Activated CD8-positive, alpha-beta T cell treated with anti-CD3 and anti-CD28 coated beads, Interleukin-2, amount 10 ng/mL, durations not matched to agents 7 days and 5 days (primary cell): ENCODE measurements at places on chromosomes 3 and 15. TPM values are rescaled to one million over a fixed set of nuclear protein-coding genes. Genes with fewer than 3 reads are reported as not detected.

DNA sequence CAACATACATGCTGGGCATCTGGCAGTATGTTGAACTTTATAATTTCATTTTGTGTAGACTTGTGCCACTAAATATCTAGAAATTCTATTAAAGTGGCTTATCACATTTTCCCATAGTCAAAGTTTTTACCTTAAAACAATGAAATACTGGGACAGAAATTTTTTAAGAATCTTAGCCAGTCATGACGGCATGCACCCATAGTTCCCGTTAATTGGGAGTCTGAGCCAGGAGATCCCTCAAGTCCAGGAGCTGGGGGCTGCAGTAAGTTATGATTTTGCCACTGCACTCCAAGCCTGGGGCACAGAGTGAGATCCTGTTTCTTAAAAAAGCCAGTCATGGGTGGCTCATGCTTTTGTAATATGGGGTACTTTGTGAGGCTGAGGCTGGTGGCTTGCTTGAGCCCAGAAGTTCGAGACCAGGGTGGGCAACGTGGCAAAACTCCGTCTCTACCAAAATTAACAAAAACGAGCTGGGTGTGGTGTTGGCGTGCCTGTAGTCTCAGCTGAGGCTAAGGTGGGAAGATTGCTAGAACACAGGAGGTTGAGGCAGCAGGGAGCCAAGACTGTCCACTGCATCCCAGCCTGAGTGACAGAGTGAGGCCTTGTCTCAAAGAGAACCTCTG, 3.1 kb downstream of the RPSA start:
- peak overlapping the region; percentile 3 for H3K27ac ChIP-seq
- peaks cover 56% of the 10 kb centered on the region for H3K4me1 ChIP-seq
- H3K4me3 ChIP-seq, result peak overlapping the region; percentile 85

IQGAP1 gene
- 257 TPM for total RNA-seq

COLQ gene
- 5.3 TPM for total RNA-seq

DNA sequence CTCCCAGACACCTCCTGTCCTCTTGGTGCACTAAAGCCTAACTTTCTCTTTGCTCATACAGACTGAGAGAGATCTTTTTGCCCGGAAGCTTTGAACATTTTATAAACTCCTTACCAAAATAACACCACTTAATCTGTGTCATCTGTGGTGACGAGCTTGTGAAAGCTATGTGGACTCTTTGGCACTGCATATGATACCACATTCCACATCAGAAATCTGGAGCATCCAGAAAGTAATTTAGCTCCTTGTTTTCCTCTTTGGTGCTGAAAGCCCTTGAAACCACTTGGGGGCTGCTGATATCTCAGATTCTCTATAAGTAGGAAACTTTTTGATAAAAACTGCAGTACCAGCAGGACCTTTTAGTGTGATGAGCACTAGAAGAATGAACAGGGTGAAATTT, 128.3 kb downstream of the ALCAM start:
- no peak overlapping the region for H3K4me3 ChIP-seq
- no peak for DNase-seq
- no peaks in the 10 kb centered on the region for H3K4me1 ChIP-seq
- H3K27ac ChIP-seq, result no peak overlapping the region
- no peaks in the 10 kb centered on the region for H3K27me3 ChIP-seq
- peaks cover 2% of the 10 kb centered on the region for H3K36me3 ChIP-seq

- H3K4me3 ChIP-seq, result no peak overlapping the region
- peaks cover 7% of the 10 kb centered on the region for H3K27me3 ChIP-seq
- H3K4me1 ChIP-seq, result peaks cover 25% of the 10 kb centered on the region
- H3K36me3 ChIP-seq, result no peaks in the 10 kb centered on the region
Observed at GRCh38 chr15:39140060-39140604, 440.7 kb upstream of the THBS1 start.

GRCh38 chr3:77038930-77039605, 831 bp upstream of the ROBO2 start:
- H3K4me3 ChIP-seq, result no peak overlapping the region
- no peaks in the 10 kb centered on the region for H3K36me3 ChIP-seq
- no peak overlapping the region for H3K27ac ChIP-seq
- H3K27me3 ChIP-seq, result peaks cover 19% of the 10 kb centered on the region

ACVR2B gene
- total RNA-seq, result 4.7 TPM

- H3K4me3 ChIP-seq, result no peak overlapping the region
- H3K4me1 ChIP-seq, result peaks cover 32% of the 10 kb centered on the region
- DNase-seq, result no peak
- no peak overlapping the region for H3K27ac ChIP-seq
- peaks cover 74% of the 10 kb centered on the region for H3K27me3 ChIP-seq
- no peaks in the 10 kb centered on the region for H3K36me3 ChIP-seq
Observed at GRCh38 chr15:45115312-45115820, 1.2 kb downstream of the DUOXA2 start.

DNA sequence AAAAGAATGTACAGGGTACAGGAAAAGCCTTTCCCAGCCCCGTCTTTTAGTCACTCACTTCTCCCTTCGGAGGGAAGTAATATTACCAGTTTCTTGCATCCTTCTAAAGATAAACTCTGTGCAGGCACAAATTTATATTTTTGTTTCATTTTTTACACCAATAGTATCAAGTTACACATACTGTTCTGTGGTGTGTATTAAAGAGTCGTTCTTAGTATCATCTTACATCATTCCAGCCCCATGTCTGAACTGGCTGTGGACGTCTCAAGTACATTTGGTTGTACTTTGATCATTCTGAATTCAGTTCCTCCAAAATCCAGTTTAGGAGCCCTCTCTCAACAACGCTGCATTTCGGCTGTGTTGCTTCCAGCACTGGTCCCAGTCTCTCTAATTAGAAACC, 68.7 kb downstream of the LMLN start:
- H3K36me3 ChIP-seq, result no peaks in the 10 kb centered on the region
- H3K27ac ChIP-seq, result no peak overlapping the region
- DNase-seq, result no peak
- no peak overlapping the region for H3K4me3 ChIP-seq
- H3K27me3 ChIP-seq, result no peaks in the 10 kb centered on the region

DNA sequence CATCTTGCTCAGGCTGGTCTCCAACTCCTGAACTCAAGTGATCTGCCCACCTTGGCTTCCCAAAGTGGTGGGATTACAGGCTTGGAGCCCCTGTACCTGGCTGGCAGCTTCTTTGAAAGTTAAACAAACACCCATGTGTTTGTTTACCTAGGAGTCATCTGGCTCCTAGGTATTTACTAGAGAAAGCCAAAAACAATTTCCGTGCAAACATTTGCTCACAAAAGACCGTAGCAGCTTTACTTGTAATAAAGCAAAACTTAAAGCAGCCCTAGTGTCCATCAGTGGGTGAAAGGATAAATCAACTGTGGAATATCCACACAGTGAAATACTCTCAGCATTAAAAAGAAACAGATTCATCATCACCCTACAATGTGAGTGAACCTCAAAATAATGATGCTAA, 29.4 kb upstream of the XCR1 start:
- H3K27me3 ChIP-seq, result peaks cover 58% of the 10 kb centered on the region
- DNase-seq, result no peak
- H3K36me3 ChIP-seq, result peaks cover 1% of the 10 kb centered on the region
- H3K4me1 ChIP-seq, result no peaks in the 10 kb centered on the region
- no peak overlapping the region for H3K27ac ChIP-seq
- H3K4me3 ChIP-seq, result no peak overlapping the region

PIERCE2 gene
- not detected for total RNA-seq

GRCh38 chr3:42013691-42014457, 52.0 kb upstream of the ULK4 start:
- H3K27me3 ChIP-seq, result no peaks in the 10 kb centered on the region
- H3K36me3 ChIP-seq, result peaks cover 12% of the 10 kb centered on the region
- H3K4me1 ChIP-seq, result peaks cover 35% of the 10 kb centered on the region
- DNase-seq, result peak; percentile 45

- peaks cover 43% of the 10 kb centered on the region for H3K4me1 ChIP-seq
- H3K27me3 ChIP-seq, result no peaks in the 10 kb centered on the region
- no peak overlapping the region for H3K27ac ChIP-seq
- peaks cover 3% of the 10 kb centered on the region for H3K36me3 ChIP-seq
- H3K4me3 ChIP-seq, result no peak overlapping the region
Observed at GRCh38 chr15:29043736-29044502, 158.1 kb downstream of the APBA2 start.

GRCh38 chr3:30098653-30099455, 507.5 kb upstream of the TGFBR2 start:
- no peaks in the 10 kb centered on the region for H3K36me3 ChIP-seq
- no peak overlapping the region for H3K27ac ChIP-seq
- no peak for DNase-seq
- no peaks in the 10 kb centered on the region for H3K27me3 ChIP-seq
- H3K4me3 ChIP-seq, result no peak overlapping the region
- no peaks in the 10 kb centered on the region for H3K4me1 ChIP-seq

- H3K27ac ChIP-seq, result no peak overlapping the region
- peaks cover 30% of the 10 kb centered on the region for H3K27me3 ChIP-seq
- no peak overlapping the region for H3K4me3 ChIP-seq
- peaks cover 8% of the 10 kb centered on the region for H3K4me1 ChIP-seq
Observed at GRCh38 chr3:127809611-127810010, 12.7 kb downstream of the MGLL start.

GRCh38 chr3:126057936-126058335, 26.0 kb downstream of the SLC41A3 start:
- no peak for DNase-seq
- H3K4me1 ChIP-seq, result no peaks in the 10 kb centered on the region
- no peak overlapping the region for H3K27ac ChIP-seq
- no peaks in the 10 kb centered on the region for H3K36me3 ChIP-seq

GRCh38 chr15:77036537-77037387, 34.1 kb downstream of the TSPAN3 start:
- peak; percentile 18 for DNase-seq
- no peaks in the 10 kb centered on the region for H3K27me3 ChIP-seq
- H3K36me3 ChIP-seq, result peaks cover 79% of the 10 kb centered on the region
- H3K4me3 ChIP-seq, result peak overlapping the region; percentile 45
- peak overlapping the region; percentile 80 for H3K27ac ChIP-seq

GRCh38 chr3:45579251-45579650, 15.3 kb upstream of the LIMD1 start:
- H3K27ac ChIP-seq, result no peak overlapping the region
- H3K27me3 ChIP-seq, result peaks cover 6% of the 10 kb centered on the region
- no peak overlapping the region for H3K4me3 ChIP-seq
- no peak for DNase-seq
- H3K36me3 ChIP-seq, result no peaks in the 10 kb centered on the region

DNA sequence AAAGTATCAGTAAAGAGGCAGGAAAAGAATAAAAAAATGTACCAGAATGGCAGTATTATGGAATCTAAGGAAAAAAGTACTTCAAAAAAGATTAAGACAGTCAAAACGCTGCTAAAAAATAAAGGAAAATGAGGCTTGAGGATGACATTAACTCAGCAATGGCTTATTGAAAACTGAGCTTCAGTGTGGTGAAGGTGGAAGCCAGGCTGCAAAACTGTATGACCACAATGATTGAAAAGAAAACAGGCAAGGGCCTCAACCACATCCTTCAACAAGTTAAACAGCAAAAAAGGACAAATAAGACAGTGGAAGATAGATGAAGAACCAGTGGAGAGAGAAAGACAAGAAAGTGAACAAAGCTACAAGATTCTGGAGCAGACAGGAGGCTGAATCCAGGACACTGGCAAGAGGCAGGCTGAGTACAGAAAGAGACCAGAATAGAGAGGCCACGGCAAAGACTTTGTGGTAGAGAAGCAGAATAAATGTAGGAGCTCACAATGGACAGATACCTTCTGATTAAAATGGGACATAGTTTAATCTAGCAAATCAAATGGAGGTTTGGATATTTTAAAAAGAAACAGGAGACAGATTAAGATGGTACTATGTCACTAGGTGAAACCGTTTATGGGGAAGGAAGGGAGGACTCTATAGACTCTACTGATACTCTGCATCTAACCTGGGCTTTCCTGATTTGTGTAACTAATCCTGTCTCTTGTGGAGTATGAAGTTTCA, 86.1 kb downstream of the TJP1 start:
- H3K4me3 ChIP-seq, result no peak overlapping the region
- H3K4me1 ChIP-seq, result peaks cover 17% of the 10 kb centered on the region
- H3K27ac ChIP-seq, result no peak overlapping the region
- peaks cover 10% of the 10 kb centered on the region for H3K27me3 ChIP-seq
- H3K36me3 ChIP-seq, result no peaks in the 10 kb centered on the region
